ENCODE measurements at places on chromosomes 2 and 18.

DNA sequence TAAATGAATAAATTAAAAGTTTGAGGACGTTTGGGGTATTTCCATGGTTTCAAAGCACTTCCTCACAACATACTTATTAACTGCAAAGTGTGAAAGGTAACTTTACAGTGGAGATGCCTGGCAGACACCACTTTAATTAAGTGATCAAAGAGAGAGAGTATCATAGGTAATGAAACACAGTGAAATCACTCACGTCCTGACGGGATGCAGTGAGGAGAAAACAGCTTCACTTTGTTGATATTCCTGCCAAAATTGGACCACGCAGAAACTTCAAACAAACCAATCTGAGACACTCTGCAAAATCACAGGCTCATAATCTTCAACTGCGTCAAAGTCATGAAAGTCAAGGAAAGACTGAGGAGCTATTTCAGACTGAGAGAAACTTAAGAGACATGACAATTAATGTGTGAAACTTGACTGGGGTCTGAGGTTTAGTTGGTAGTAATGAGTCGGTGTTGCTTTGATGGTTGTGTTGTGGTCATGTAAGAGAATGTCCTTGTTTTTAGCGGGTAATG is 66.0 kb upstream of the ITGB6 start:
- no peak for DNase-seq

- no peak for DNase-seq
Measured at GRCh38 chr2:214066862-214067261, 344.0 kb upstream of the VWC2L start.

DNA sequence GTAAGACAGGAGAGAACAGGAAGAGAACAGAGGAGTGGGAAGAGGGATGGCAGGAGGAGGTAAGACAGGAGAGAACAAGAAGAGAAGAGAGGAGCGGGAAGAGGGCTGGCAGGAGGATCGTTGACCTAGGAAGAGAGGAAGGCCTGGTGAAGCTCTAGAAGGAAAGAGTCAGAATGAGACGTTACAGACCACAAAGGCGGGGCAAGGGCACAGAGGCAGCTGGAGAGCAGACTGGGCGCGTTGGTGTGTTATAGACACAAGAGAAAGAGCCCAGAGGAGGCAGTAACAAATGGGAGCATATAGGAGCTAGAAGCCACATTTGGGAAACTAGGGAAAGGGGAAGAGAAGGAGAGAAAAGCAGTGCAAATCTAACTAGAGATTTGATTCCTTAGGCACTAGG is 26.6 kb downstream of the PTRHD1 start:
- no peak for DNase-seq

GRCh38 chr18:31241900-31242409 is 76.0 kb upstream of the DSG1 start:
- DNase-seq = no peak

GRCh38 chr2:229037621-229038020 is 233.5 kb downstream of the PID1 start:
- no peak for DNase-seq

- peak; percentile 81 for DNase-seq
Measured at GRCh38 chr2:157480182-157480961, 36.5 kb upstream of the CYTIP start.

DNA sequence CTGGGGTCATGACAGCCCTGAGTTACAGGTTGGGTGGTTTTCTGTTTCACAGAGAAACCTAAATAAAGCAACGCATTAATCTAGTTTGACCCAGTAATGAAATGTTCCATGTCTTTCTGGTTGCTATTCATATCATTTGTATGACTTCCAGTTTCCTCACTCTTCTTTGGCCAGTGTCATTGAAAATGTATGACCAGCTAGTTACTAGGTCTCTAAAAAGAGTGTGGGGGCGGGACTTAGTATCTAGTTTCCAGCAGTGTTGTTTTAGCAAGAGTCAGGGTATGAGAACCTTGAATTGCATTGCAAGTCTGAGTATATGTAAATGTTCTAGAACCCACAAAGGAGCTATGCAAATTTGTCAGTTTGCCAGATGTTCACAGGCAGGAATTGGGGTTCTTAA is 47.7 kb downstream of the SLC9A2 start:
- no peak for DNase-seq

GRCh38 chr18:3720159-3720558 is 270.2 kb downstream of the TGIF1 start:
- peak; percentile 68 for DNase-seq

DNA sequence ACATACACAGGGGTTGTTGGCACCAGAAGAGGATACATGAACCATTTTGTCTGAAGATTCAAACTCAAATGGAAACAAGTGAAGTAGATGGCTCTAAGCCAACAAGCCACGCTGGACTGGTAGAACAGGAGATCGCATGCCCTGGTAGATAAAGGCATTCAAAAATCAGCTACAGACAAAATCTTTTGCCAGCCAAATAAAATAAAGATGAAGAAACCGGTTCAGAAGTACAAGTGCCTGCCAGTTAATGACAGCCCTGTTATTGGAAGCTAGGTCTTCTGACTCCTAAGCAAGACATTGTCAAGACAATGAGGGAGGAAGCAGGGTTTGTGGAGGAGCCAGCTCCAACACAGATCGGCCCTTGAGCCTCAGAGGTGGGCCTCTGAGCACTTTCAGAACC is 52.3 kb downstream of the EHD3 start:
- no peak for DNase-seq

GRCh38 chr2:30048636-30049175 is 98.1 kb upstream of the YPEL5 start:
- no peak for DNase-seq

DNA sequence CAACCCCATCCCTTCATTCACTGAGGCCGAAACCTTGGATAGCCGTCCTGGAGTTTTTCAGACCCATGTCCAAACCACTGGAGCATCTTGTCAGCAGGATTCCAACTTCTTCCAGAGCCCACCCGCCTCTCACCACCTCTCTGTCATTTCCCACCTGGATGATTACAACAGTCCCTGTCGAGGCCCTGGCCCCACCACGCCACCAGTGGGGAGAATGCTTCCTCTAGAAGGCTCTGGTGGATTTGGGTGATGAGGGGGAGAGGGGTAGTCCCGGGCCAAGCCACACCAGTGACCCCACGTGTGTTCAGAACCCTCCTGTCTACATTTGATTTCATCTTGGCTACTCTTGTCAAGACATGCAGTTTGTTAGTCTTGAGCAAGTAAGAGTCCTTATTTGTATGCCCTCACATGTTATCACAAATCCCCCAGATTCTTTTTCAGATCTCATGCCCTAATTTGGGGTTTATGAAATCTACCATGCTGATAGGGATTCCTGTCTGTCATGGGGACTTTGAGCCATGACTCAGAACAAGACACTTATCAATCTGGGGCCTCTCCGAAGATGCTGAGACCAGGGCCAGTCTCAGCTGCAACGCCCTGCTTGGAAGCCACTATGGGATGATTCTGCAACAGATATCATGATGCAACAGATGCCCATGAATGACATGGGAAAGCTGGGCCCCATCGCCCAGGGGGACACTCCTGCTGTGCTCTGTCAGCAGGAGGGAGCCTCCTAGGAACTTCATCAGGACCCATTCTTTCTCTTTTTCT is 186.1 kb downstream of the ZFP36L2 start:
- DNase-seq = peak; percentile 76

GRCh38 chr2:217707131-217707611 is 295.6 kb downstream of the TNS1 start:
- no peak for DNase-seq

DNA sequence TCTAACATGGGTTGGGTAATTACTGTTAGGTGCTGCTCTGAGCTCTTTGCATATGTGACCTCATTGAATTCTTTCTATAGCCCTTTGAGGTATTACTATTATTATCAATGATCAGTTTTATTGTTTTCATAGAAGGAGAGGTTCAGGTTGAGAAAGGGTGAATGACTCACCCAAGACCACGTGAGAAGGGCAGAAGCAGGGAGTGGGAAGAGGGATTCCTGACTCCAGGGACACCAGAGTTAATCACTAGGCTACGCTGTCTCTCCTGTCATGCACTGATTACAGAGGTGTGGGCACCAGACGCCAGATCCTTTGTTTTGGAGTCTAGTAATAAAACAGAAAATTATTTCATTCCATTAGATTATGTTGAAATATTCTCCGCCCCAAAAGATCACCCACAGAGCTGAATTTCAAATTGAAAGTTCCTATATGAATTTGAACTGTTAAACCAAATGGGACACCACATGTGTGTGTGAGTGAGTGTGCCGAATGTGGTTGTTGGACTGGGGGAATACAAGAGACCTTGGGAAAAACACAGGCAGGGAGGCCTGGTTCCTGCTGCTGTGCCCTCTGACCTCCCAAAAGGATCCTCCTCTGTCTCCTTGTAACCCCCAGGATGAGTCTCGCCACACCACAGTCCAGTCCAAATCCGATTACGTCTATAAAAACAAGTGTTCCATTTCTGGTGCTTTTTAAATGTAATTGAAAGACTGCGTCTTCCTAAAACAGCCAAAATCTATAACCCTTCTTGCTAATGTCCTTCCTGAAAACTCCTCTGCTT is 215.4 kb downstream of the ZNF521 start:
- DNase-seq = no peak

DNA sequence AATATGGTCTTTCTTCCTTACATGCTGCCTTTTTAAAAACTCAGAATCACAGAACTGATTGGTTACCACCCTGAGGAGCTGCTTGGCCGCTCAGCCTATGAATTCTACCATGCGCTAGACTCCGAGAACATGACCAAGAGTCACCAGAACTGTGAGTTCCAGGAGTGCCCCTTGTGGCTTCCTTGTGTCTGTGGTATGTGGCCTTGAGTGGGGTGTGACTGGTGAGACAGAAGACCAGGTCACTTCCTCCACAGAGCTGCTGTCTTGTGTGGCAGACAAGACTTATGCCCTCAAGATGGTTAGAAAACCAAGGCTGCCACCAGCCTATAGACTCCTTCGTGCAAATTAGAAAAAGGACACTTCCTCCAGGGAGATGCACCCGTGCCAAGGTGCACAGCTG is 72.6 kb downstream of the EPAS1 start:
- peak; percentile 65 for DNase-seq

- no peak for DNase-seq
Measured at GRCh38 chr18:40608226-40608625, 1346.8 kb upstream of the PIK3C3 start.

DNA sequence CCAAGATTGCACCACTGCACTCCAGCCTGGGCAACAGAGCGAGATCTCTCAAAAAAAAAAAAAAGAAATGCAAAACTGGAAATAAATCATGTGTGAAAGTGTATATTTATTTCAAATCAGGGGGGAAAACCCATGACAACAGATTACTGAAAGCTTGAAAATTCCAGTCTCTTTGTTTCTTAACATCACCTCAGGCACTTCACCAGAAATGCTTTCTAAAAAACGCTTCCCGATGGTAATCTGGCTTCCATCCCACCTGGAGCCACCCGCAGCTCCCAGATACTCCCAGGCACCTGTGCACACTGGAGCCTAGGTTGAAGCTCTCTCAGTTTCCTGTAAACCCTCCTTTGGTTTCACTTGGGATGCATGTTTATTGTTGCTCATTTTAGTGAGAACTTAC is 7.2 kb upstream of the ITGB6 start:
- DNase-seq = no peak

GRCh38 chr2:217118559-217119284 is 258.9 kb upstream of the TNP1 start:
- no peak for DNase-seq

DNA sequence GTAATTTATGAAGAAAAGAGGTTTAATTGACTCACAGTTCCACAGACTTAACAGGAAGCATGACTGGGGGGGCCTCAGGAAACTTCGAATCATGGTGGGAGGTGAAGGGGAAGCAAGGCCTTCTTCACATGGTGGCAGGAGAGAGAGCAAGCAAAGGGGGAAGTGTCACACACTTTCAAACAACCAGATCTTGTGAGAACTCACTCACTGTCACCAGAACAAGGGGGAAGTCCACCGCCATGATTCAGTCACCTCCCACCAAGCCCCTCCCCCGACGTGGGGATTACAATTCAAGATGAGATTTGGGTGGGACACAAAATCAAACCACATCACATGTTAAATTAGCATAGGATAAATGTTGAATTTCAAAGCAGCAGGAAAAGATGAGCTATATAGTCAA is 56.2 kb downstream of the STRADB start:
- DNase-seq = no peak

GRCh38 chr2:174678395-174678794 is 80.8 kb upstream of the WIPF1 start:
- DNase-seq = no peak

DNA sequence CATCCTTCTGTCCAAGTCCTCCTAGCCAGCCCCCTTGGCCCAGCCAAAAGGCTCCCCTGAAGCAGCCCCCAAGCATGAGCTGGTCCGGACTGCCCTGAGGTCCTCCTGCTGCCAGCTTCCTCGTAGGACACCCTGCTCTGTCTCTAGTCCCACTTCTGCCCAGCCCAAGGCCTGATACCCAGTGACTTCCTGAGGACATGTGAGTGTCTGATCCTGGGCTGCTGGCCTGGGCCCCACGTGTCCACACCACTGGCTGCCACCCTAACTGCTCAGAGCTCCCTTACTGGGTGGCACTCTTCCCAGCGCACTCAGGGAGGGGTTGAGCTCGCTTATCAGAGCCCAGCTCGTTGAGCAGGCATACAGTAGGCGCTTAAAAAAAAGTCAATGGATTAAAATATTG is 34.4 kb upstream of the PDIA6 start:
- DNase-seq = no peak

- DNase-seq = peak; percentile 38
Measured at GRCh38 chr2:219405451-219405850, 12.7 kb upstream of the DES start.

DNA sequence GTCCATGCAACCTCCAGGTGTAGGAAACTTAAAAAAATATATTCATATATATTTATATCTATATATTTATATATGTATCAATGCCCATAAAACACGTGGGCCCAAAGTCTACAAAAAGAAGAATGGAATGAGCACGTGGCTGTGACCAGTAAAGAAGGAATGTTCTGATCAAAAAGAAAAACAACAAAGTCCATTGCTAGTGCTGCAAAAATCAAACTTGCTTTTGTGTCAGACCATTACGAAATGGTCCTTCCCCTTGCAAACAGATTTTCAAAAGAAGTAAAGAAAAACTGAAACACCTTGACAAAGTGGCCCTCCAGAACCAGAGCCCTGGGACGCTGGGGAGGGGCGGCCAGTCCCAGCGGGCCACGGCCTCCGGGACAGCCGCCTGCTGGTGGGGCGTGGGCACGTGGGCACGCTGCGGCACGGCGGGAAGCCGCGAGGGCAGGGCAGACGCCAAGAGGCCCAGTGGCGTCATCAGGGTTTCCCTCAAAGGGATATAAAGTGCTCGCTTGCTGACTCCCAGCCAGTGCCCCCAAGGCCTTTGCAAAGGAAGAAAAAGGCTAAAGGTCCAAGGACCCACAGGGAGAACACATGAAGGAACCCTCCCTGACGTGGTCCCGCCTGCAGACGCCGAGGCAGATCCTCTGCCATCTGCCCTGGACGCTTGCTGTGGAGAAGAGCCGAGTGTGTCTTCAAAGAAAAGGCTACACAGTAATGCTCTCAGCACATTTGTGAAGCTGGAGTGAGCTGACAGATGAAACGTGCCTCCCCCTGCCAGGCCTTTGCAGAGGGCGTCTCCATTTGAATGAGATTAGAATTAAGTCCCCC is 201.8 kb downstream of the TWIST2 start:
- peak; percentile 94 for DNase-seq
